ENCODE measurements at places on chromosomes 1 and 21.

DNA sequence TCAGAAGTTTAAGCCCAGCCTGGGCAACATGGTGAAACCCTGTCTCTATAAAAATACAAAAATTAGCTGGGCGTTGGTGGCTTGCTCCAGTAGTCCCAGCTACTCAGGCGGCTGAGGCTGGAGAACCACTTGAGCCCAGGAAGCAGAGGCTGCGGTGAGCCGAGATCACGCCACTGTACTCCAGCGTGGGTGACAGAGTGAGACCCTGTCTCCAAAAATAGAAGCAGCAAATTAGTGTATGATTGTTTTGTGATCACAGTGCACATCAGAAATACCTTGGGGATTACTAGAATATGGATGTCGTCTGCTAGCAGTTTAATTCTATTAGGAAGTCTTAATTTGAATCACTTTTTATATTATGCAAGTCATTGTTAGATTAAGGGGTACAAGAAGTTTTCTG is 59.0 kb downstream of the ZBTB17 start:
- DNase-seq, result no peak

DNA sequence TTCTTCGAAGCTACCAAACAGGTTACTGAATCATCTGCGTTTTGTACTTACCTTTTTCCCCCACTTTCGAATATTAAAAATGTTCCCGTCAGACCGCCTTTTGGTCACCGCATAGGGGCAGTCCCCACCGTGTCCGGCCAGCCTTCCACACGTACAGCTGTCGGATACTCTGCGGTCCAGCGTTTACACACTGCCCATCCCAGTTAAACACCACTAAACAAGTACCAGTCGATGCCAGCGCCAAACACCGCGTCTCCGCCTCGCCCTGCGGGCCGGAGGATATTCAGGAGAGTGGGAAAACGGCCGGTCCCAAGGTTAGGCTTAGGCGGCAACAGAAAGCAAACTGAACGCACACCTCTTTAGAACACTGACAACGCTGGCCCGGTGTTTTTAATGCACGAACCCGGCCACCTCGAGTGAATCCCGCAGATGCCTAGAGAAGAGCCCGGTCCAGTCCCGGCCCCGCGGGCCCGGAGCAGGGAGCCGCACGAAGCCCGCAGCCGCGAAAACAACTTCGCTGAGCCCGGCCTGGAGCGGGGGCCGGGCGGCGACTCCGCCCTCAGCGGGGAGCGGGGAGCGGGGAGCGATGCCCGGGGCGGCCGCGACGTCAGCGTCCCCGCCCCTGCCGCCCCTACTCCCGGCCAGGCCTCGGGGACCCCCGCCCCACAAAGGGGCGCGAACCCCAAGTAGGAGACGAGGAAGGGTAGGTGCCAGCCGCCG is 730 bp upstream of the PHF13 start:
- DNase-seq, result no peak

GRCh38 chr1:226519716-226520598 is 28.6 kb upstream of the STUM start:
- no peak for DNase-seq

DNA sequence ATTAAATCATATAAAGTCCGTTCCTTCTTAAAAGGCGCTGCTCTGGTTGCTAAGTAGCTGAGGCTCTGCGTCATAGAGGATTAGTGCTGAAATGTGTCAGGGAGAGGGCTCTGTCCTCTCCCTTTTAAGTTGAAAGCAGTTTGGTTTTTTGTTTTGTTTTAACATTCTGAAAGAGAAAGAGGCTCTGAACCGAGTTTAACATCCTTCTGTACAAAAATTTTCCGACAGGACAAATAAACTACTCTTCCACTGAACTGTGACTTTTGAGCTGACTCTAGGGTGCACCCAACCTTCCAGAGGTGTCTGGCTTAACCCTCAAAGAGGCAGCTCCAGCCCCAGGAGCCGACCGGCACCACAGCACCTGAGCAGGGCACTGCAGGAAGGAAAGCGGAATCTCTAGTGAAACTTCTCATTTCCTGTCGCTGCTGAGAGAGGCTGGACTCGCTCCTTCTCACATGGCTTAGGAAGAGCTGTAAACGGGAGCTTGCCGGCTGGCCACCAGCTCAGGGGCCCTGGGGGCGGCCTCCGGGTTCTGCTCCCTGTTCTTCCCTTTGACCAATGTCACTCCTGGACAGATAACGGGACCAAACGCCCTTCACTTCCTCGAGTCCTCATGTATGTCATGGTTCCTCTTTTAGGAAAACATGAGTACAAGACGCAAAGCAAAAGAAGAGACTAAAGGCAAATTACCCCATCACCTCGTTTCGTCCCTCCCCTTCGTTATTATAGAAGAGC is 1.2 kb downstream of the VAV3 start:
- peak; percentile 5 for DNase-seq

GRCh38 chr1:221343136-221343535 is 398.8 kb downstream of the DUSP10 start:
- DNase-seq, result no peak

DNA sequence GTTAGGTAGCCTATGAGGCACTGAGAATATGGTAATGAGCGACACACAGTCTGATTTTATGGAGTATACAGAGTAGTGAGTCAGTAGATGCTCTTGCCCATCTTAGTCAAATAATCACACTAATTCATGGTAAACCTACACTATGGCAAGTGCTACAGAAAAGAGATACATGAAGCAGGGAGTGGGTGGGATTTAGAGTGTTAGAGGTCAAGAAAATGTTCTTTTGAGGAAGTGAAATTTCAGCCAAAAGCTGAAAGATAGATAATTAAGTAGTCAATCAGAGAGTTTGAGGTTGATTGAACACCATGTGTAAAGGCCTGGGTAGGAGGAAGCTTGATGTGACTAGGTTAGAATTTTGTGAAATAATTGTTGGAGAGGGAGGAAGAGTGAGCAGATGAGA is 14.7 kb downstream of the MDM4 start:
- no peak for DNase-seq

DNA sequence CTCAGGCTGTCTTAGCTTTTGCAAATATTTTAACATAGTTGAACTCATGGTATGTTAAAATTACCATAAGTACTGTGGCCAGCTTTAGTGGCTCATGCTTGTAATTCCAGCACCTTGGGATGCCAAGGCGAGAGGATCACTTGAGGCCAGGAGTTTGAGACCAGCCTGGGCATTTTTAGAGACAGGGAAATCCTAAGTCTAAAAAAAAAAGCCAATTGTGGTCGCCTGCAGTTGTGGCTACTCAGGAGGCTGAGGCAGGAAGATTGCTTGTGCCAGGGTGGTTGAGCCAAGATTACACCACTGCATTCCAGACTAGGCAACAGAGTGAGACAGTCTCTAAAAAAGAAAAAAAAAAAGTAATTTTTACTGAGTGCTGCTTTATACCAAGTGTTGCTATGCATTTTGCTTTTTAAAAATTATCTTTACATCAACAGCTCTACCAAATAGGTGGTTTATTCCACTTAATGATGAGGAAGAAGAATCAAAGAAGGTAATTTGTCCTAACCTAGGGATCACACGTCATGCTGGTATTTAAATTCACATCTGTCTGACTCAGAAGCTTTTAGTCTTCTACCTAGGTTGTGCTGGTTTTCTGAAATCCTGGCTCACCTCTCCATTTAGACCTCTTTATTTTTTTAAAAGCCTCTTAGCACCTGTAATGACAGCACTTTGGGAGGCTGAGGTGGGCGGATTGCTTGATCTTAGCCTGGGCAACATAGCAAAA is 16.8 kb downstream of the PPP1R12B start:
- no peak for DNase-seq

DNA sequence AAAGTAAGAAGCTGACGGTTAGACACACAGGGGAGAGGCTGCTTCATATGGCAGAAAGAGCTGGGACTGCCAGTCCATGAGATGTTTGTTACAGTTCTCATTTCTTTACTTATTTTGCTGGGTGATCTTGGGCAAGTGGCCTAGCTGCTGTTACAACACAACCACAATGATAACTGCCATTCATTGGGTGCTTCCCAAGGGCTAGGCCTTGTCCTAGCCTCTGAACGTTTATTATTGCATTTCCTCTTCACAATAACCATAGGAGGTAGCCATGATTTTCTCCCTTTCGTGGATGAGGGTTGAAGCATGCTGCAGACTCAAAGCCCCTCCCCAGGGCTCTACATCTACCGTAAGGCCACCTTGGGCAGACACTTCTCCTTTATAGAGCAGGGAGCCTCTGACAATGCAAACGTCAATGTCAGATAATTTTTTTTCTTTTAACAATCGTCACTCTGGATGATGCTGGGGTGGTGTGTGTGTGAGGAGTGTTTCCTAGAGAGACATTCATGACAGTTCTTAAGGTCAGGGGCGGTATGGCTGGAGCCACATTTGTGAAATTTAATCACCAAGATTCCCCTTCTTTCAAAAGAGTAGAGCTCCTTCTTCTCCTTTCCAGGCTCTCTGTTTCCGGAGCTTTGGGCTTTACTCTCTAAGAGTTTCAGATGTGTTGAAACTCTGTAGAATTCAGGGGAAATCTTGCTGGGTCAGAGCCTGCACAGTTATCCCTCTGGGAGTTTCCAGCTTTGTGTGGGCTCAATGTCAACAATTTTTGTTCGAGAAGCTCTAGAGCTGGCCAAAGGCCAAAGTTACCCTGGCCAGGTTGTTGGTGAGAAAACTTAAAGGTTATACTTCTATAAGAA is 138.5 kb upstream of the SGIP1 start:
- DNase-seq, result no peak

- no peak for DNase-seq
Measured at GRCh38 chr1:74199504-74199903, 1.5 kb downstream of the FPGT start.

DNA sequence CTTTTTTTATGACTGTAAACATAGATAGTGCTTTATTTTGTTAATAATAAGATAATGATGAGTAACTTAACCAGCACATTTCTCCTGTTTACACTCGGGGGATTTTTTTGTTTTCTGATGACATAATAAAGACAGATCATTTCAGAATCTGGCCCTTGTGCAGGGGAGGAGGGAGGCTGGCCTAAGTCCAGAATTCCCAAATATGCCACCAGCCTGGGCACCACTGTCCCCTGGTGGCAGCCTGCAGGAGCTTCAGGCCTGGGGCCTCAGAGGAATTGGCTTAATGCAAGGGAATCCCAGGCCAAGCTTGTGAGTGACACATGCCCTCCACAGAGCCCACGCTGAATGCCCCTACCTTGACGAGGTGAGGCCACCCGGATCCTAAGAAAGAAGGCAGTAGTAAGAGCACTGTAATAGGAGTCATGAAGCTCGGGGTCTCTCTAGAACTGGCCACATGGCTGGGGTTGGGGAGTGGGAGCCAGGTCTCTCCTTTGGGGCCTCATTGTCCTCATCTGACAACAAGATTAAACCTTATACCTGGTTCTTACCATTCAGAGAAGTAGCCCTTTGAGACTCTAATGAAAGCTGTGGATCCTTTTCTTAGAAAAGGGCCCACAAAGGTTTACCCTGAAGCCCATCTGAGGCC is 24.1 kb downstream of the ETNK2 start:
- DNase-seq, result no peak

DNA sequence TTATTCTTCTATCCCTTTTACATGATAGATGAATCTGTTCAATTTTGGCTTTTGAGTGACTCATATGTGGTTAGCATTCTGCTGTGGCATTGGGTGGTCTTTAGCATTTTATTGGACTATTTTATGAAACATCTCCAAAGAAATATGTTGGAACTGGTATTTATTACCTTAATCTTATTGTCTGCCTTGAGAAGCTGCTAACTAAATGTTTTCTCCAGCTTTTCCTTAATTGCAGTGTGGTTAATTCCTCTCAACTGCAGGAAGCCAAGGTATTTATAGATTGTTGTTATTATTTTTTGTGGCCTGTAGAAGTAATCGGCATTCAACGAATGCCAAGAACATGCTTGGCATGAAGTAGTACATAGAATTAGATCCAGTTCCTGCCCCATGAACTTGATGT is 64.1 kb downstream of the NOS1AP start:
- DNase-seq, result no peak

Measured in activated T-helper 1 cell treated with Interleukin-2 at 50 U/mL for 16 hours (primary cell).